ENCODE measurements at places on chromosomes 2 and 18.
A peak's percentile ranks its signal among the peaks of the same experiment; 100 is the strongest.

GRCh38 chr2:176648700-176649297 lies 379.6 kb downstream of the MTX2 start:
- no peak for DNase-seq

DNA sequence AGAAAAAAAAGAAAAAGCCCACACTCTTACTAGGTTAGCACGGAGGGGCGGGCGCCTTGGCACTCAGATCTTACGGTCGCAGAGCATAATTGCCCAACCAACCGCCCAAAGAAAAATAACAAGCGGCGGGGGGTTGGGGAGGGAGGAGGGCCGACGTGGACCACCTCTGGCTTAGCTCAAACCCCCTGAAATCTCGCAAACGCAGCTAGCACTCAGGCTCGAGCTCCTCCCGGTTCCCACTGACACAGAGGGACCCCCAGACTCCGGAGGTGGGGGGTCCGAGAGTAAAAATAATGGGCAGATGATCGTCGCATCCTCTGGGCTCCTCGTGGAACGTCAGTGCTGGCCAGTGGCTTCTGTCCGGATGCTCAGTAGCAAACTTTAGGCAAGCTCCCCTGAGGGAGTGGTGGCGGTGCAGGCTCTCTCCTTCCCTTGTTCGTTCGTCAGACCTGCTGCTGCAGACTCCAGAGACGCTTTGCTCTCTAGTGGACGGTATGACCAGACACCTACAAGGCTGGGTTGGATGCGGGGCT lies 12.0 kb downstream of the CATIP start:
- DNase-seq, result no peak

- no peak for DNase-seq
Measured at GRCh38 chr2:64812285-64812684, 158.6 kb upstream of the SERTAD2 start.

- DNase-seq, result no peak
Measured at GRCh38 chr2:195592105-195592504, 64.9 kb upstream of the SLC39A10 start.

GRCh38 chr18:46416706-46417638 lies 240.0 kb downstream of the LOXHD1 start:
- DNase-seq, result no peak

DNA sequence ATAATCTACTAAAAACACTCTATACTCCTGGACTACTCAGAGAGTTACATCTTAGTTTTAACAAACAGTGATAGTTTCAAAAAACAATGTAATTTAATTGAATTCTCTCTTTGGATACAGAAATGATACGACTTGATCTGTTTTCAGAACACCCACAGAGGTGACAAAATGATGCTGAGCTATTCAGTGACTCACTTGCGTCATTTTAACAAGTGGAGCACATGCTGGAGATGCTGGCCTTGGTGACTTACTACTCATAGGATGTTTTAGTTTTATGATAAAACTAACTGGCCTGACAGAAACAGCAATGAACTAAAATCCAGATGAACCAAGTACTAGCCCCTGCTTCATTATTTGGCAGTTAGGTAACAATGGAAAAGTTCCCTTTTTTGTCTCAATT lies 101.3 kb upstream of the ITGB6 start:
- DNase-seq, result no peak

- DNase-seq, result peak; percentile 54
Measured at GRCh38 chr18:37334631-37335408, 230.8 kb downstream of the CELF4 start.

DNA sequence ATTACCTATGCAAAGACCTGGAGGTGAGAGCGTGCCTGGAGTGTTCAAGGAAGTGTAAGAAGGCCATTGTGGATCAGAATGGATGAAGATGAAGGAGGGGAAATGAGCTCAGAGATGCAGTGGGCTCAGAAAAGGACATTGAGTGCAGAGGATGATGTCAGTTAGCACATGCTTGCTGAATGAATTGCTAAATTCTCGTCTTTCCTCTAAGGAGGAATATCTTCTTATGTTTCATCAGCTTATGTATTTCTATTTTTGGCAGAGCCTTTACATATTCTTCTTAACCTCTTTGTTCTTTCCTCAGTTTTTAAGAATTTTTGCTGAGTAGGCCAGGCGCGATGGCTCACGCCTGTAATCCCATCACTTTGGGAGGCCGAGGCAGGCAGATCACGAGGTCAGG lies 30.9 kb downstream of the FAM171B start:
- DNase-seq, result no peak

DNA sequence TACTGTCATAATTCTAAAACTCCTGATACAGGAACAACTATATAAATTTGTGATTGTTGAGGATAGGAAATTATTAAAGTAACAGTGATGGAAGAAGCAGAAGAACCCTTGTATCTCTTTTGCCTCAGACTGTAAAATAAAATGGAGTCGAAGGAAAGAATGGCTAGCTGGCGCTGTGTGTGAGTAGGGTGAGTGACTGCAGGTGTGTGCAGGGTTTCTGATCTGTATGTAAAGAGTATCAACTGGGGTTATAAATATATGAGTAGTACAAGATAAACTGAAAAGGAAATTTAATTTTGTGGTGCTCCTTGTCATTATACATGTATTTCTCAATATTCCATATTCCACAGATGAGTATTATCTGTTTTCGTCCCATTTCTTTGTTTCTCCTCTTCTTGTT lies 15.2 kb downstream of the POLI start:
- DNase-seq, result no peak

- DNase-seq, result no peak
Measured at GRCh38 chr2:146048141-146048540, 1528.2 kb upstream of the ZEB2 start.

DNA sequence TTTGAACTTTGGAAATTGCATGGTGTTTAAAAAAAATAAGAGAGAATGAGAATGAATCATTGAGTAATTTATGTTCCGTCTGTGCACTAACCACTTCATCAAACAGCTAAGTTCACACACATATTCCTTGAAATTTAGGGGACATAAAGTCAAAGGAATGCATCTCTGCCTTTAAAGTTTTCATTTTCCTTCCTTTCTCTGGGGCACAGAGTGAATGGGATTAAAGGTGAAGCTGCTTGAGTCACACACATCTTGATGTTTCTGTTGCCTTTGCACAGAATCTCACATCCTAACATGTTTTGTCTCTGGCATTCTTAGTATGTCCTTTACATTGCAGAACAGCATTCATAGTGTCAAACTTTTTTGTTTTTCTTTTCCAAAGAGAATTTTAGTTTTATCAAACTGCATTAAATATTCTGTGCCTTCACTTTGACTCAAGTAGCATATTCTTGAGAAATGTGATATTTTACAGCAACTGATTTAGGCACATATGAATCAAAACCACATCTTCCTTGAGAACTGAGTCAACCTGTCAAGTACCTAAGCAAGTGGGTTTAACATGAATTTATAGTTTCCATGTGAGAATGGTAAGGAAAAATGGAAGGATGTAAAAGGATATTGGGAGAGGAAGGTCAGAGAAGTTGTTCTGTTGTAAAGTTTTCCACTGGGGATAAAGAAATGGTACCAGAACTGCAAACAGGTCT lies 169.1 kb upstream of the THUMPD2 start:
- DNase-seq, result peak; percentile 71

DNA sequence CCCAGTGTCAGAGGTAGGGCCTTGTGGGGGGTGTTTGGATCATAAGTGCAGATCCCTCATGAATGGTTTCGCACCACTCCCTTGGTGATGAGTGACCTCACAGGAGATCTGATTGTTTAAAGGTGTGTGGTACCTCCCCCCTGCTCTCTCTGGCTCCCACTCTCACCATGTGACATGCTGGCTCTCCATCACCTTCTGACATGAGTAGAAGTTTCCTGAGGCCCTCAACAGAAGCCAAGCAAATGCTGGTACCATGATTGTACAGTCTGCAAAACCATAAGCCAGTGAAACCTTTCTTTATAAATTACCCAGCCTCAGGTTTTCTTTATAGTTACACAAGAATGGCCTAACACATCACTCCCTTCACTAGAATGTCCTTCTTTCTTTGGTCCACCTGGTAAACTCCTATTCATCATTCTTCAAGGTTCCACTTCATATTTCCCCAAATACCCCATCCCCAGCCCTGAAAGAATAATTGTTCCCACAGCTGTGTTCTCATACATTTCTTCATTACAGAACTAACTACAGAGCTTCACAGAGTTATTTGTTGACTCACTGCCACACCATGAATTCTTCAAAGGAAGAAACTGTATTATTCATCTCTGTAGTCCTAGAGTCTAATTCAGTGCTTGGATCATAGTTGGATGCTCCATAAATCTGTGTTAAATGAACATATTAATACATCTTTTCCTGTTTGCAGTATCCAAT lies 81.2 kb upstream of the STK17B start:
- DNase-seq, result no peak

- DNase-seq, result no peak
Measured at GRCh38 chr2:205034034-205034433, 488.8 kb downstream of the PARD3B start.
